BJ (cell line): ENCODE measurements at places on chromosomes 2 and 18.

- peak; percentile 11 for DNase-seq
Measured at GRCh38 chr2:42513252-42513918, 19.6 kb upstream of the KCNG3 start.

DNA sequence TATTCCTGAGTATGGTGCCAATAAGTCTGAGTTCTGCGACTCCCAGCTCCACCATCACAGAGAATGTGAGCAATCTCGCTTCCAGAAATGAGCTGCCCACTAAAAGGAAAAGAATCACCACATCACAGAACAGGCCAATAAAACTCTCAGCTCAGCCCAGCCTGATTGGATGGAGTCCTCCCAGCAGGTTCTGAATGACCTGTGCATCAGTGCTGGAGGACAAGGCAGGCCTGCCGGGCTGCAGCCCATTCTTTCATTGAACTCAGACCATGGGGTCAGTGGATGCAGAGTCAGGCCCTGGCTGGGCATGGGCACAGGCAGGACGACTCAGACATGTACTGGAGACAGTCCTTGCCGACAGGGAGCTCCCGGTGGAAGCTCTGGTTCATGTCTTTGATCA is 132.7 kb upstream of the REV1 start:
- no peak for DNase-seq

GRCh38 chr2:82790206-82791021 is 1668.7 kb downstream of the SUCLG1 start:
- no peak for DNase-seq

DNA sequence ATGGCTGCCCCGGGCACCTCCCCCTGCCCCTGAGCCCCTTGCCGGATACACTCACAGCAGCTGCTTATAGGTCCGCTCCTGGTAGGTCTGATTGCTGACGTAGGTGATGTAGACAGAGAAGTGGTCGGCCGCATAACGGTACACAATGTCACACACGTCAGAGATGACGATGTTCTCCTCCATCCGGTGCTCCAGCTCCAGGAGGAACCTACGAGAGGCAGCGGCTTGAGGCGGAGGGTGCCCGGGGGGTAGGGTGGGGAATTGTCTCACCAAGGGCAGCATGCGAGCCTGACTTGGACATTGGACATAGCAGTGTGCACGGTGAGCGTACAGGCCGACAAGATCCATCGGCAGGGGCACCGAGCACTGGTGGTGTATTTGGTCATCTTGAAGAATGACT is 22.8 kb downstream of the SNORC start:
- DNase-seq: no peak

DNA sequence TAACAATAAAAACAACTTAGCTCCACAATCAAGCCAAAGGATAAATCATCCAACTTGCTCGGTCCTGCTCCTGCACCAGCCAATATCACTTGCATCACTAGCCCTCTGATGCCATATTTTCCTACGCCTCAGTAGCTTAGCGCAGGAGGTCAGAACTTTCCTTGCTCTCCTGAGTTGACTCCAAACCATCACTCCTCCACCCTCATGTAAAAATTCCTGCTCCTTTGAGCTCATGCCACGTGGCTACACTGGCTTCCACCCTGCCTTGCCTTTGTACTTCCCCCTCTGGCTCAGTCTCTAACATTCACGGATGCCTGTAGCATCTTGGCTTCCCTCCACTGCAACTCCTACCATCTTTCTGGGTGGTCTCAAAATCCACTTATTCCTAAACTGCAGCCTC is 25.2 kb downstream of the AAK1 start:
- no peak for DNase-seq

- DNase-seq: no peak
Measured at GRCh38 chr2:183204397-183204796, 80.2 kb downstream of the NUP35 start.

- no peak for DNase-seq
Measured at GRCh38 chr18:5894611-5895298, 567 bp downstream of the TMEM200C start.

GRCh38 chr2:102238039-102238756 is 51.4 kb downstream of the IL1RL2 start:
- no peak for DNase-seq
